Ureter (tissue), 1 donor: ENCODE measurements at places on chromosomes 13 and 19. TPM values are rescaled to one million over a fixed set of nuclear protein-coding genes. Genes with fewer than 3 reads are reported as not detected.

CDX2 gene
- total RNA-seq, result not detected

ZNF560 gene
- not detected for total RNA-seq

NLRP4 gene
- not detected for total RNA-seq

DNA sequence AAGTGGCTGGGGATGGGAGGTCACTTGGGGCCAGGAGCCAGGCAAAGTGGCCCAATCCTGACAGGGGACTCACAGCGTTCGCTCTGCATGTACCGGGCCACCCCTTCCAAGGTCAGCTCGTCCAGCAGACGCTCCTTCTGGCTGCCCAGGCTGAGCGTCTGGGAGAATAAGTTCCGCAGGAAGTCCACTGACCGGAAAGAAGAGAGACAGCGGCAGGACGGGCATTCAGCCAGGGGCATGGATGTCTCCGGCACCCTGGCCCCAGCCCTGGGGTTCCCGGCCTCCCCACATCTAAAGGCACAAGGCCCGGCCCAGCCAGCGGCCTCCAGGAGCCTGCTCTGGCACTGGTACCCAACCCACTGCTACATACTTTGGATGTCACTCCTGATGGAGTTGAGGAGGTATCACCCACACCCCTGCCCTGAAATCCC lies 6.1 kb downstream of the SIRT2 start:
- no peak for DNase-seq

DNA sequence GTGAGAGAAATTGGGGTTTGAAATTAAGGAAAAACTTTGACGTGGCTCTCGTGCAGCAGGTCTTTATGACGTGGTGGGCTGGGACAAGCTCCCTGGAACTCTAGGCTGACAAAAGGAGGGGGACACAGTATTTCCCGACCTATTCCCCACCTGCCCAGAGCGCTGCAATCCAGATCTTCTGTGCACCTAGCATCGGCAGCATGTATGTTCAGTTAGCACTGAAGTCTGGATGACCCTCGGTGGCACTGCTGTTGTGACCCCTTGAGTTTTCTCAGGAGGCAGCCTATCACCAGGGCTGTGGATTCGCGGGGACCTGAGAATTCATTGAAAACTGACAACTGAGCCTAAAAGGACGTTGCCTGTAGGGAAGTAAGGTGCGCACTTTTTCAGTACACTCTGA lies 9.1 kb upstream of the ZNF536 start:
- no peak for DNase-seq

DNA sequence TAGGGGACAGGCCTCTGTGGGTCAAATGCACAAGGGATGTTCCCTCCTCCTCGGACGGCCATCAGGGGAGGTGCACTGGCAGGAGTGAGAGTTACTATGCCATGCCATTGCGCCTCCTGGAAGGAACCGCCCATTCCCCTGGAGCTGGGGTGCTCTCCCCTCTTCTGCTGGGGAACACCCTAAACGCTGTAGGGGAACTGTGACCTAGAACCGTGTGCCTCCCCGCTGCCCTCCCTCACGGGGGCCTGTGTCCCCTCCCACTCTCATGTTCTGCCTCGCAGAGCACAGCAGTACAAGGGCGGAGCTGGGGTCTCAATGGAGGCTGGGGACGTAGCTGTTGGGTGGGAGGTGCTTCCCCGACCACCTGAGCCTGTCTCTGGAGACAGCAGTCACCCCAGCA lies 17.2 kb upstream of the CRTC1 start:
- no peak for DNase-seq

GRCh38 chr19:31528261-31528660 lies 179.0 kb upstream of the TSHZ3 start:
- no peak for DNase-seq

DNA sequence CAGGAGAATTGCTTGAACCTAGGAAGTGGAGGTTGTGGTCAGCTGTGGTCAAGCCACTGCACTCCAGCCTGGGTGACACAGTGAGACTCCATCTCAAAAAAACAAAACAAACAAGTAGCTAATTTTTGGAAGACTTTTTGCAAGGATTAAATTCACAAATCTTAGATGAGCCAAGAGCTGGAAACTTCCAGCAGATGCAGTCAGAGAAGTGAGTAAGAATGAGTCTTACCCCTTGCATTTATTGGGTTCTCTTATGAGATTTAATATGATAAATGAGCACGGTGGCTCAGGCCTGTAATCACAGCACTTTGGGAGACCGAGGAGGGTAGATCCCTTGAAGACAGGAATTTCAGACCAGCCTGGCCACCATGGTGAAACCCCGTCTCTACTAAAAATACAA lies 44.9 kb upstream of the NBEA start:
- DNase-seq, result no peak

- peak; percentile 73 for DNase-seq
Observed at GRCh38 chr19:12782174-12782423, 6.7 kb upstream of the HOOK2 start.

DNA sequence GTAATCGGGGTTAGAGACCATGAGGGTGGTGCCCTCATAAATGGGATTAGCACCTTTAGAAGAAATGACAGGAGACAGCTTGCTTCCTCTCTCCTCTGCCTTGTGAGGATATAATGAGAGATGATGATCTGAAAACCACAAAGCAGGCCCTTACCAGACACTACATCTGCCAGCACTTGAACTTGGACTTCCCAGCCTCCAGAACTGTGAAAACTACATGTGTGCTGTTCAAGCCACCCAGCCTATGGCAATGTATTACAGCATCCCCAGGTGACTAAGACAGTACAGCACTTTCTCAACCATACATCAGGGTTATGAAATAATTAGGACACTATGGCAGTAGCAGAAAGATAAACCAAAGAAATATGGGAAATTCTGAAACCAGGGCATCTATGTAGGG lies 7.4 kb downstream of the ZNF564 start:
- no peak for DNase-seq

DNA sequence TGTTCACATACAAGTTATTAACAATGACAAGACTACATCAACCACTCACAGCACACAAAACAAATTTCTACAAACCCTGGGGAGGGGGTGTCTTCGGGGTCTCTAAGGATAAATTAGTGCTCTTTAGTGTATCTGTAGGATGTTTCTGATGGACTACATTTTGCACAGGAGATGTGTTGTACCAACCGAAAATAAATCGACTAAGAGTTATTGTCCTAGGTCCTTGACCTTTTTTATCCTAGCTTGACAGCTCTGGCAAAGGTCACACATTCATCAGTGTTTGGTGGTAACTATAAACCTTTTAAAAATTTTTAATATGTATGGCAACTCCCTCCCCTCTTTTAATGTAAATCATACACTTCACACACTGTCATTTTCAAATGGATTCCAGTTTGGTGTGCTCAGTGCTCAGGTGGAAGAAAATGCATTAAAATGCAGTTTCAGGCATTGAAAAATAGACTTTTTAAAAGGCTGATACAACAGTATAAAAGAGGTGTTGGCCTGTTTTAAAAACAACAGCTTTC lies 7.7 kb downstream of the ZIC5 start:
- no peak for DNase-seq

DNA sequence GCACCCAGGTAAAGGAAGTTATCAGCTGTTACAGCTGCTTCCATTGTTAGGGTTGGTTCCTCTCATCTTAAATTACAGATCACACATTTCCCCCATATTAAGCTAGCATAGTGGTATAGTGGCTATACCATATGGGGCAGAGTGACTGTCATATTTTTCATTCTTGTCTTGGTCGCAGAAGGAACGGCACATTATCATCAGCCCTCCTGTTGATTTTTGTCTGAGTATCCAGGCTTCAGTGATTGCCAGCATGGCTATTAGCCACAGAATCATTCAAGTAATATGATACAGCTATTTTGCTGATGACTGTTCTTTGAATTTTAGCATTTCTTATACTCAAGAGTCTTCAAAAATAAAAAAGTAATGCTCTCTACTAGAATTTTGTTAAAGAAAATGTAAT lies 240.9 kb downstream of the LIG4 start:
- DNase-seq, result no peak

GRCh38 chr13:113930671-113931637 lies 42.9 kb downstream of the C13orf46 start:
- peak; percentile 43 for DNase-seq

DNA sequence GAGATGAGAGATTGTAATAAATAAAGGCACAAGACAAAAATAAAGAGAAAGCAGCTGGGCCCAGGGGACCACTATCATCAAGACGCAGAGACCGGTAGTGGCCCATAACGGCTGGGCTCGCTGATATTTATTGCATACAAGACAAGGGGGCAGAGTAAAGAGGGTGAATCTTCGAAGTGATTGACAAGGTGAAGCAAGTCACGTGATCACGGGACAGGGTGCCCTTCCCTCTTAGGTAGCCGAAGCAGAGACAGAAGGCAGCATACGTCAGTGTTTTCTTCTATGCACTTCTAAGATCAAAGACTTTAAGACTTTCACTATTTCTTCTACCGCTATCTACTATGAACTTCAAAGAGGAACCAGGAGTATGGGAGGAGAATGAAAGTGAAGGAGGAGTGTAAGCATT lies 4.6 kb upstream of the PRKCG start:
- DNase-seq, result no peak
